ENCODE measurements at places on chromosomes 11 and 22. TPM values are rescaled to one million over a fixed set of nuclear protein-coding genes. Genes with fewer than 3 reads are reported as not detected.
A peak's percentile ranks its signal among the peaks of the same experiment; 100 is the strongest.

Gene TRPM5
- not detected for total RNA-seq

Gene TESMIN
- 1.3 TPM for total RNA-seq

Gene NLRP10
- not detected for total RNA-seq

Gene CYB561A3
- 53.0 TPM for total RNA-seq

DNA sequence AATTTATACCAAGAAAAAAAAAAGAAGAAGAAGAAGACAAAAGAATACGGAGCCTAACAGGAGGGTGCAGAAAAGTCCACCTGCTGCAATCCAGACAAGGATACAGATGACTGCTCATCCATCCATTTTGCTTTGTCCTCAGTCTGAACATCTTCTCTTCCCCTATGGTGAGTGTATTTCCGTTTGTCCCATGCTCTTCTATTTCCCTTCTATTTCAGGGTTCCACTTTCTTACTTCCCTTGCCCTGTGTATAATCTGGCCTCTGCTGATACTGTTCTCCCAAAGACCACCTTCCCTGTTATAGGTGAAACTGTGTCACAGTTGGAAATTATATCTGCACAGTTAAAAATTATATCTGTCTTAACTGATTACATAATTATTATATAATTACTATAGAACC is 48.7 kb upstream of the USP47 start:
- H3K27ac ChIP-seq, result no peak overlapping the region
- no peaks in the 10 kb centered on the region for H3K36me3 ChIP-seq
- no peak overlapping the region for H3K4me3 ChIP-seq
- DNase-seq, result no peak

GRCh38 chr11:101446726-101447125 is 137.1 kb downstream of the TRPC6 start:
- no peaks in the 10 kb centered on the region for H3K4me1 ChIP-seq
- DNase-seq, result no peak
- no peak overlapping the region for H3K27ac ChIP-seq

- H3K27ac ChIP-seq, result no peak overlapping the region
- peaks cover 50% of the 10 kb centered on the region for H3K36me3 ChIP-seq
- no peaks in the 10 kb centered on the region for H3K27me3 ChIP-seq
Observed at GRCh38 chr11:68581439-68581838, 102.9 kb upstream of the GAL start.

GRCh38 chr11:66338276-66339161 is 2.3 kb upstream of the RIN1 start:
- H3K27me3 ChIP-seq, result no peaks in the 10 kb centered on the region
- H3K4me3 ChIP-seq, result no peak overlapping the region
- peak; percentile 39 for DNase-seq
- H3K36me3 ChIP-seq, result peaks cover 31% of the 10 kb centered on the region

GRCh38 chr11:44509296-44509695 is 56.2 kb upstream of the CD82 start:
- no peaks in the 10 kb centered on the region for H3K27me3 ChIP-seq
- no peaks in the 10 kb centered on the region for H3K36me3 ChIP-seq
- DNase-seq, result no peak
- no peaks in the 10 kb centered on the region for H3K4me1 ChIP-seq

DNA sequence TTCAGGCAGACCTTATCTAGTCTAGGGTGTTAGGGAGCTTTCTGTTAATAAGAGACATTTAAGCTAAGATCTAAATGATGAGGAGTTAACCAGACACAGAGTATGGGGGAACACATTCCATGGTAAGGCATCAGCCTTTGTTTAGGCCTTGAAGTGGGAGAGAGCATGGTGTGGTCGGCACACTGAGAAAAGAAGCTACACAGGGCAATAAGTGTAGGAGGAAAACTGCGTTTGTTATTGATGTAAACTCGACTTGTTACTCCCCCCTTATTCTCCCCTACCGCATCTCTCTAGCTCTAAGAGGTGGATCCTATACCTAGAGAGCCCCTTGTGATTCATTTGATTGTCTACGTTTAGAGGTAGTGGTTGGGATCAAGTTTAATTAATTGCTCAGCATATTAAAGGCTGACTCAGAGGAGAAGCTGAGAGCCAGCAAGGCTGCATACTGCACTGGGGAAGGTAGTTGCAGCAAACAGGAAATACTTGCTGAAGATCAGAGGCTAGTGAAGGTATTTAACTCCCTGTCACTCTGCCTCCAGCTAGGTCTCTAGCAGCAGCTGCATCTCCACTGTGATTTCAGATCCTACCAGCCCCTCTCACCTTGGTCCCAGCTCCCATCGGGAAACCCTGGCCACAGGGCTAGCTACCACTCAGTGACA is 86.8 kb upstream of the TEAD1 start:
- no peak overlapping the region for H3K27ac ChIP-seq
- no peaks in the 10 kb centered on the region for H3K27me3 ChIP-seq
- no peaks in the 10 kb centered on the region for H3K4me1 ChIP-seq
- DNase-seq, result no peak

- H3K27me3 ChIP-seq, result peaks cover 3% of the 10 kb centered on the region
- H3K4me1 ChIP-seq, result no peaks in the 10 kb centered on the region
- no peak overlapping the region for H3K4me3 ChIP-seq
- no peak for DNase-seq
Observed at GRCh38 chr22:41713004-41713403, 13.7 kb downstream of the MEI1 start.

DNA sequence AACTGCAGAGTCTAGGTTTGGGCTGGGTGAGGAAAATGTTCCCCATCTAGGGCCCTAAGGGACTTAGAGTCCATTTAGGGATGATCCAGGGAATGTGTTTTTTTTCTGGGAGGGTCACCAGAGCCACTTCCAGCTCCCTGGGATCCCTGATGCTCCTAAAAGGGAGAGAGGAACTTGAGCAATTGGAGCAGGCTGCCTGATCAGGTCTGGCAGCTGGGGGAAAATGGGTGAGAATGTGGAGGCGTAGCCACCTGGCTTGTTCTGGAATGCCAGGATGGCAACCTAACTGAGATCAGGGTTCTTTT is 1.2 kb downstream of the PGAP2 start:
- no peak for DNase-seq
- H3K4me1 ChIP-seq, result peaks cover 9% of the 10 kb centered on the region
- no peak overlapping the region for H3K4me3 ChIP-seq
- no peaks in the 10 kb centered on the region for H3K36me3 ChIP-seq

DNA sequence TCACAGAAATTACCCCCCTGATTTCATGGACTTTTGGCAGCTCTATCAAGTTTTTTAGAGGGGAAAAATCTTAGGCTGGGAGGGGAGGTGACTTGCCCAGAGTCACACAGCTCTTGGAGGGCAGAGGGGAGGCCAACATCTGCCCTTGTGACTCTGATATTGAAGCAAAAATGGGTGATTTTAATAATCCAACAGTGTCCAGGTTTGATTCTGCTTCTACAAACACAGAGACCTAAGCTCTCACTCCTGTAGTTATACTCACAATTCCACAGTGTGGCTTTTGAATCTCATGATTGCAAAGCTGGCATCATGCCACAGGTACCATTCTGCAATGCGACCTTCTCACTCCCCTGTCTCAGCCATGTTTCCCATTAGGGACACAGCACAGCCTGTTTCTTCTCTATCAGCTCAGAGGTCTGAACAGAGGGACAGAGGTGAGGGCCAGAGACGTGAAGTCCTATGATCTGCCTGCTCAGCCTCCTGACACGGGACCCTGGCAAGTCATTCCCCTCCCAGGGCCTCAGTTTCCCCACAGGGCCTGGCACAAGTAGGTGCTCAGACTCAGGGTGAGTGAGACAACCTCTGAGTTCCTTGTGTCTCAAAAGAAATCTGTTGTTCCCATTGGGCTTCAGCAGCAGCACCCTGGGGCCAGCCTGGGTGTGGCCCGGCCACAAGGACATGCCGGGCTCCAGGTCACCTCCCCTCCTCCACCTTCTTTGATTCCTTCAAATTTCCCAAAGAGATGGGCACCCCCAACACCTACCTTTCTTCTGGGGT is 766 bp downstream of the APOL2 start:
- no peaks in the 10 kb centered on the region for H3K27me3 ChIP-seq
- DNase-seq, result no peak
- peaks cover 16% of the 10 kb centered on the region for H3K36me3 ChIP-seq
- peak overlapping the region; percentile 82 for H3K27ac ChIP-seq
- H3K4me3 ChIP-seq, result peak overlapping the region; percentile 91

- H3K36me3 ChIP-seq, result no peaks in the 10 kb centered on the region
- peak overlapping the region; percentile 77 for H3K4me3 ChIP-seq
- no peaks in the 10 kb centered on the region for H3K27me3 ChIP-seq
- no peak for DNase-seq
Observed at GRCh38 chr11:33734441-33735270, 1.6 kb downstream of the CD59 start.

- H3K27me3 ChIP-seq, result no peaks in the 10 kb centered on the region
- H3K4me1 ChIP-seq, result no peaks in the 10 kb centered on the region
- no peak overlapping the region for H3K4me3 ChIP-seq
- no peaks in the 10 kb centered on the region for H3K36me3 ChIP-seq
- no peak for DNase-seq
Observed at GRCh38 chr11:87290304-87290922, 252.7 kb downstream of the TMEM135 start.

- H3K27ac ChIP-seq, result no peak overlapping the region
- peaks cover 3% of the 10 kb centered on the region for H3K27me3 ChIP-seq
- H3K4me1 ChIP-seq, result no peaks in the 10 kb centered on the region
- H3K36me3 ChIP-seq, result no peaks in the 10 kb centered on the region
- no peak for DNase-seq
- no peak overlapping the region for H3K4me3 ChIP-seq
Observed at GRCh38 chr11:19453651-19454257, 213.0 kb upstream of the E2F8 start.

- H3K4me1 ChIP-seq, result peaks cover 62% of the 10 kb centered on the region
- H3K27me3 ChIP-seq, result no peaks in the 10 kb centered on the region
- DNase-seq, result no peak
- no peak overlapping the region for H3K4me3 ChIP-seq
- no peaks in the 10 kb centered on the region for H3K36me3 ChIP-seq
Observed at GRCh38 chr22:40397396-40397795, 27.0 kb downstream of the SGSM3 start.

Measured in CD8-positive, alpha-beta memory T cell (primary cell).